ENCODE measurements at places on chromosomes 4 and X.

DNA sequence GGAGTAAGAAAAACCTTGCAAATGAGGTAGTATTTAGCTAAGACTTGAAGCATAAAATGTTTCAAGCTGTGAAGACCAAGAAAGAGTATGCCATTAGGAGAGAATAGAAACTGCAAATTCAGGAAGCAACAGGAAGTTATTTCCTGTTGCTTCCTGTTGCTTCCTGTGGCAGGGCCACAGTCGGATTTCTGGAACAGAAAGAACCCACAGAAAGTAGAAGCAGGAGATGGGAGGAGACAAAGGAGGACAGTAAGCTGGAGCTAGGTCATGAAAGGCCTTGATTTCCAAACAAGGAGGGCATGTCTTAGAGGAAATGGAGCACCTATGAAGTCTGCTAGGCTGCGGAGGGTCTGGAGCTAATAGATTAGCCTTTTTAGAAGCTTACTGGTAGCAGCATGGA is 17.2 kb downstream of the ASB11 start:
- no peak for DNase-seq

DNA sequence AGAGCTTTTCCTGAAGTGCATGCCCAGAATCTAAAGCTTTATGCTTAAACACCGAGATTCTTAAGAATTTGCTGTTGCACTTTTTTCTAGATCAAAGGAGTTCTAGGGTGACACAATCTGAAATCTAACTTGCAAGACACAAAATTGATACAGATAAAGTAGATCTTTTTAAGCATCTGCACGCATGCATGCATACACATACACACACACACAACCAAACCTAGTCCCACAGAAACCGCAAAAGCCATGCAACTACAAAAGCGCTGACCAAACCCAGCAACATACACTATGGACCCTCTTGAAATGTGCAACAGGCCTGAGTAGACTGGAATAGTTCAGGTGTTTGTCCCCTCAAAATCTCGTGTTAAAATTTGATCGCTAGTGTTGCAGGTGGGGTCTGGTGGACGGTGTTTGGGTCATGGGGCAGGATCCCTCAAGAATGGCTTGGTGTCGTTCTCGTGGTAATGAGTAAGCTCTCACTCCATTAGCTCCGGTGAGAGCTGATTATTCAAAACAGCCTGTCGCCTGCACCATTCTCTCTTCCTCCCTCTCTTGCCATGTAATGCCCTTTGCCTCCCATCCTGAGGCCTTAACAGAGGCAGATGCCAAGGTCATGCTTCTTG is 52.7 kb downstream of the IRF2 start:
- no peak for DNase-seq

GRCh38 chrX:2559124-2559523 is 58.3 kb upstream of the DHRSX start:
- no peak for DNase-seq

DNA sequence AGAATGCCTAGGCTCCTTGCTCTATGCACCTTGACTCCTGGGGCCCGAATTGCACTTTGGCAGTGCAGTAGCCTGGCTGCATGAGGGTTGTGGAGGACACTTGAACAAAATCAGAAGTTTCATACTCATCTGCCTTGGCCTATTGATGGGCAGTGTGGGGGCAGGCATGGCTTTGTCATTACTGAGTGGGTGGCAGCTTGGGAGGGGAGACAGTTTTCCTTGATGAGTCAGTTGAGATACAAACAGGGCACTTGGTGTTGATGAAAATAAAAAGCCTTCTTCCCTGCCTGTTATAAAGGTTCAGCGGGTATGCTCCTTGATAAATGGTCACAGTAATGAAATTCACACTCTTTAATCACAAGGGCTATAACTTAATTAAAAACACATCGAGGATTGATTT is 126.8 kb upstream of the MAMLD1 start:
- DNase-seq, result no peak

DNA sequence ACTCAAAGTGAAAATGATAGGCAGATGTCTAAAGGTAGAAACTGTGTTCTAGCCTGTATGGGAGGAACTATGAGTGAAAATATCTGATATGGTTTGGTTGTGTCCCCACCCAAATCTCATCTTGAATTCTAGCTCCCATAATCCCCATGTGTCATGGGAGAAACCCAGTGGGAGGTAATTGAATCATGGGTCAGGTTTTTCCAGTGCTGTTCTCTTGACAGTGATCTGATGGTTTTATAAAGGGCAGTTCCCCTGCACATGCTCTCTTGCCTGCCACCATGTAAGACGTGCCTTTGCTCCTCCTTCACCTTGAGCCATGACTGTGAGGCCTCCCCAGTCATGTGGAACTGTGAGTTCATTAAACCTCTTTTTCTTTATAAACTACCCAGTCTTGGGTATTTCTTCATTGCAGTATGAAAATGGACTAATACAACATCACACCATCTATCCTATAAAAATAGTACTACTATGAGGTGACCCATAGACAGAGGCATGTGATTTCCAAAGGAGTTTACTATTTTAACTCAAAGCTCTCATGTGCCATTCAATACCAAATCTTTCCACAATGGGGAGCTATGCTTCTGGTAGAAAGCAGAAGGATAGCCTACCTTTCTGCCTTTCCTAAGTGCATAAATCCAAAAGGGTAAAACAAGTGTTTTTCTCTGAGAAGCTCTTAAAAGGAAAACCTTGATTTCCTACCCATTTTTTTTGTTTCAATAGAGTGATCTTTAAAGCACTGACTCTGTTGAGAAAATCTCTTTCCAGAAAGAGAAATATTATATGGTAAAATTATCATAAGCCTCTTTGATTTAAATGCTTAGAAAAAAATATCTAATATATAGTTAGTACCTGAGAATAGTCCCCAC is 38.8 kb downstream of the SEC31A start:
- DNase-seq, result no peak

DNA sequence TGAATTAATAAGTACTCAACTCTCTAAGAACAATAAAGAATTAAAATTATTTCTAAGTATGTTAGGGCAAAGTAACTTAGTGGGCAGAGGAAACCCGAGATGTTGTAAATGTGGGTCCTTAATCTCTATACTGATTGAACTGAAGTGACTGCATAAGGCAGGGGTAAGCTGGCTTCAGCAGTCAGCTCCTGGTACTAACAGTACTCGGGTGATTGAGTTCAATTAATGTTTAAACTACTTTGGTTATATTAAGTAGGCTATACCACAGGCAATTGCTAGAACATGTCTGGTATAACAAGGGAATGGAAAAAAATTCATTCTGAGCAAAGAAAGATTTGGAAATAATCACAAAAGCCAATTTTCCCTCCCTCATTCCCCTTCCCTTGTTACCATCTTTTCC is 90.7 kb downstream of the LNX1 start:
- DNase-seq, result no peak

- no peak for DNase-seq
Measured at GRCh38 chr4:67931256-67931655, 32.0 kb downstream of the TMPRSS11A start.

DNA sequence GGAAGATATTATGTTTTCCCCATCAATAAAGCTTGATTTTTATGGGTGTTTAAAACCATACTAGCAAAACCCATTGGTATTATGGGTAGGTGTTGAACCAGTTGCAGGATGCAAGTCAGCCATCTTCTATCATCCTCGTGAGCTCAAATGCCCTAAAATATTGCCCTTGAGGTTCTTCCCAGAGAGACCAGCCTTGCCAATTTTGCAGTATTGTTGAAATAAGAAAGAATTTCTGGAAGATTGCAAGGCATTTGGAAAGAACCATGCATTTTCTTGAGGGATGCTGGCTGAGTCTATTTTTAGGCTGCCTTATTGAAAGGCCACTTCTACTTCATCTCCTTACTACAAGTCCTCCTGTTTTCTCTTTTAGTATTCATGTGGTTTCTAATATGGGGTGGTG is 60.9 kb upstream of the SOD3 start:
- DNase-seq, result no peak

DNA sequence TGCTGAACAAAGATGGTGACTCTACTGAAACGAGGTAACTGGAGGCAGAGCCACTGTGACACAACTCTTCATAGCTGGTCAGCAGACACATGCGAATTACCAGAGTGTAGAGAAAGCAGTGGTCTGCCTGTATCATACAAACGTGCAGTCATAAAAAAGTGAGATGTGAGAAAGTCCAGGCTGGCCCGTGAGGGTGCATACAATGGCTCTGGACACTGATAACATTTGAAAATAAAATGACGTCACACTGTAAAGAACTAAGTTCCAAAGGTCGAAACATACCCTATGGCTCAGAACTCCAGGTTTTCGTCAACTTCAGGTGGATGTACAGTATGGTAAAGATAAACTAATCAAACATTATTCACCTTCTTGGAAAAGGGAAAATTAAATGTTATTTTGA is 95.7 kb downstream of the SHISA3 start:
- DNase-seq, result no peak

DNA sequence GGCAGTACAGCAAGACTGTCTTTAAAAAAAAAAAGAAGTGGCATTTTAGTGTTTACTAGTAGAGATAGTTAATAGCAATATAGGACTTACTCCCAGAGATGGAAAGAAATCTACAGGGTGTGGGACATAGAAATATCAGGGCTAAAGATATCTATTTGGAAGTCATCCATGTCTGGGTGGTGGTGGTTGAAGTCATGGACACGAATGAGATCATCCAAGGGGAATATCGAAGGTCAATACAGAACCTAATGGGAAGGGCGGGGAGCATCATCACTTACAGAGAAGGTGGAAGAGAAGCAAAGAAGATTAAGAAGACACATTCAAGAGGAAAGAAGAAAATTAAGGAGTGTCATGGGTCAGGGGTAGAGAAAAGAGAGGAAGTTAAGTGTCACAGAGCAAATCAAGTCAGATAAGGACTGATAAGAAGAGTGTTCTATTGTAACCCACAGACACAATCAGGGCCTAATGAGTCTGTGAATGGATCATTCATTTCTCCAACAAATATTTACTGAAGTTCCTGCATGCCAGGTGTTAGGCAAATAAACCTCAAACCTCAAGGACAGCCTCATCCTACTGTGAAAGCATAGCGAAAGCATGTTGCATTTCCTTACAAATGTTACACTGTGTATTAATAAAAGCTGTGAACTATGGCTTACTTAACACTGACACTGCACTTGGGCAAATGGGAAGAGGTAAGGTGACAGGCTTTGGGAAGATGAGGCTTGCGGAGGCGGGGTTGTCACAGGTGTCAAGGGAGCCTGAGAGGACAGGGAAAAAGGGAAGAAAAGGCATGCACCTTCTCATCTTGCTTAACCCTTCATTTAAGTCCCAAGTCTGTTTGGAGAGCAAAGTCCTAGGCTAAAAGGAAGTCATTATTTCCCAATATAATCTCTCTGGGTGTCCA is 65.3 kb downstream of the ELOVL6 start:
- no peak for DNase-seq

All from stimulated activated CD4-positive, alpha-beta T cell treated with anti-CD3 and anti-CD28 coated beads, Interleukin-15, amount 100 ng/mL, for 48 hours (primary cell).